CD4-positive, alpha-beta T cell treated with Interleukin-6 for 4 hours (primary cell): ENCODE measurements at places on chromosomes 11 and 22.

DNA sequence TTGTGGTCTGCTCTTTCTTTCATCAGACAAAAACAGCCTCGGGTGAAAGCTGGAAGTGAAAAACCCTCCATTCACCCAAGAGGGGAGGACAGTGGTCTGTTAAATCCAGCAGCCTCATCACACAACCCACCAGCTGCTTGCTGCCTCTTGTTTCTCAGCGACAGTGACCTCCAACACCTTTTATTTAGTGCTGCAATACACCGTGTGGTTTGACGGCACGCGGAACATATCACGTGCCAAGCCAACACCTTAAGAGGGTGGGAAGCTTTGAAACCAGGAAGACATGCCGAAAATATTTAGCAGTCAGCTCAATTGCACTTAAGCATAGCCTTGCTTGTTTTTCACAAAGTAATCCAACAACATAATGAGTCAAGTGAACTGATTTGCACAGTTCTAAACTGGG lies 39.8 kb upstream of the POGLUT3 start:
- no peak for DNase-seq

DNA sequence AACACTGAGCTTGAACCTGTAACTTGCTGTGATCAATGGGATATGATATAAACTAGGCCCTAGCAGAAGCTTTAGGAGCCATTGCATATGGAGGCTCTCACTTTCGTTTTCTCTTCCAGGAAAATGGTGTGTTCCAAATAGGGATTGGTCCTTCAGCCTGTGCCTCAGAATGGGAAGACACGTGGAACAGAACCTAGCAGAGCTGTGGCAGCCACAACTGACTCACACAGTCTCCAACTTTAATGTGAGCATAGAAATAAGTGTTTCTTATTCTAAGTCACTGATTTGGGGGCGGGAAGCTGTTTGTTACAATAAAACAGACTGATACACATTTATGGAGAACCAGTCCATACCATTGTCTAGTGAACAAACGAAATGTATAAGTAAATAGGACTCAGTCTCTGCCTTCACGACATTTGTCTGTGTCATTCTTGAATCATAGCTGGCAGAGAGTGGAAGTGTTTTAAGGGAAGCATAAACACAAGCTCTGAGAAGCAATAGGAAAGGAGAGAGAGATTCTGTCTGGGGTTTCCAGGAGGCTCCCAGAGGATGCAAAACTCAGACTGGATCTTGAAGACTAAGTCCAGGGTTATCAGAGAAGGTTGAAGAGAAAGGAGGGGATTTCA lies 97.3 kb downstream of the GALNT18 start:
- no peak for DNase-seq

DNA sequence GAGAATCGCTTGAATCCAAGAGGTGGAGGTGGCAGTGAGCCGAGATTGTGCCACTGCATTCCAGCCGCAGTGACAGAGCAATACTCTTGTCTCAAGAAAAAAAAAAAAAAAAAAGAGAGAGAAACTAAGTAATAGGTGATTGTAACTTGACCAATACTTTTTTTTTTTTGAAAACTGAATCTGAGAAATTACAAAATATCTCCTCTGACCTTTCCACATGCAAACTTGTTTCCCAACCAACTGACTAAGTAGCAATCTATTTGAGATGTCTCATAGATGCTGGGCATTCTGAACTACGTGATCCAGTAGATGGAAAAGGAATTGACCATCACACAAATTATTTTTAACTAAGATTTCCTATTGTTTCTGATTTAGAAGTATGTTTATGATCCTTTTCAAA lies 407.3 kb upstream of the CHORDC1 start:
- no peak for DNase-seq

DNA sequence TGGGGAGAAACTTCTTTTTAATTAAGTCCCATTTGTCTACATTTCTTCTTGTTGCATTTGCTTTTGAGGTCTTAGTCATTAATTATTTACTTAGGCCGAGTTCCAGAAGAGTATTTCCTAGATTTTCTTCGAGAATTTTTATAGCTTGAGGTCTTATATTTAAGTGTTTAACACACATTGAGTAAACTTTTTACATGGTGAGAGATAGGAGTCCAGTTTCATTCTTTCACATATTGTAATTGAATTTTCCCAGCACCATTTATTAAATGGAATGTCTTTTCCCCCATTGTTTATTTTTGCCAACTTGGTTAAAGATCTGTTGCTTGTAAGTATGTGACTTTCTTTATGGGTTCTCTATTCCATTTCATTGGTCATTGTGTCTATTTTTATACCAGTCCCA lies 1344.0 kb upstream of the RAG2 start:
- DNase-seq = no peak

GRCh38 chr11:47499161-47499560 lies 50.2 kb upstream of the RAPSN start:
- no peak for DNase-seq

DNA sequence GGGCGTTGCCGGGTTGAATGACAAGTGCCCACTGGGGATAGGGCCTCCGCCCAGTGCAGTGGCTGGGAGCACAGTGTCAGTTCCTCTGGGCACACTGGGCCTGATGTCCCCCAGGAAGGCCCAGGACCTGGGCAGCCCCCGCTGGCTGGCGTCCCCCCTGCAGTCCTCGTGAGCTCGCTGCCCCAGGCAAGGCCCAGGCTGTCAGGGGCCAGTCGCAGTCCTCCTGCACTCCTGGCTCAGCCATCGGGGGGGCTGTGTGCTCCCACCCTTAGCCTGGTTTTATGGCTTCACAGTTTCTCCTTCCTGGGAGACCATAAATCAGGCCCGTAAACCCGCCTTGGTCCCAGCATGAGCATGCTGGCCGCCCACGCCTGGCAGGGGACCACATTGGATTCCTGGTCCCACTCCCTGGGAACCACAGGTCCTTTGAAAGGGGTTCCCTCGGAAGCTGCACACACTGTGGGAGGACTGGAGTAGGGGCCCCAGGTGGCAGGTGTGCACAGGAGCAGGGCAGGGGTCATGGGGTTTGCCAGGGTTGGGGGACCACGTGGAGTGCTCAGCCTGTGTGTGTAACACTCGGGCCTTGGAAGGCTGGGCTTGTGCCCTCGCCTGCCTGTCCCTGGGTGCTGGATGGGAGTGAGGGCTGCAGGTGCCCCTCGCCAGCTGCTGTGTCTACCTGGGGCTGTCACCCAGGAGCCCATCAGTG lies 113.6 kb downstream of the KCNQ1OT1 start:
- no peak for DNase-seq

GRCh38 chr11:2376751-2377451 lies at the start of gene CD81:
Gene CD81, plus strand, starts transcription at chr11:2377310. Its CDS starts 240 bp downstream, at chr11:2377550.
- DNase-seq = peak; percentile 68

DNA sequence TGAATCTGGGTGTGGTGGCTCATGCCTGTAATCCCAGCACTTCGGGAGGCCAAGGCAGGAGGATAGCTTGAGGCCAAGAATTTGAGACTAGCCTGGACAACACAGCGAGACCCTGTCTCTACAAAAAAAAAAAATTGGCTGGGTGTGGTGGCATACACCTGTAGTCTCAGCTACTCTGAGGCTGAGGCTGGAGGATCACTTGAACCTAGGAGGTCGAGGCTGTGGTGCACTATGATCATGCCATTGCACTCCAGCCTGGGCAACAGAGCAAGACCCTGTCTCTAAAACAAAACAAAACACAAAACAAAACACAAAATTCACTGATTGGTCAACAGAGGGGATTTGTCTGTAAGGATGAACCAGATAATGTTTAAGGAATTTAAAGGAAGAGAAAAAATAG lies 113.7 kb downstream of the STIM1 start:
- DNase-seq = no peak

- DNase-seq = no peak
These were observed 19.6 kb downstream of the NAT10 start for GRCh38 chr11:34124885-34125668.

GRCh38 chr11:105230586-105230985 lies 91.0 kb upstream of the CARD18 start:
- no peak for DNase-seq

DNA sequence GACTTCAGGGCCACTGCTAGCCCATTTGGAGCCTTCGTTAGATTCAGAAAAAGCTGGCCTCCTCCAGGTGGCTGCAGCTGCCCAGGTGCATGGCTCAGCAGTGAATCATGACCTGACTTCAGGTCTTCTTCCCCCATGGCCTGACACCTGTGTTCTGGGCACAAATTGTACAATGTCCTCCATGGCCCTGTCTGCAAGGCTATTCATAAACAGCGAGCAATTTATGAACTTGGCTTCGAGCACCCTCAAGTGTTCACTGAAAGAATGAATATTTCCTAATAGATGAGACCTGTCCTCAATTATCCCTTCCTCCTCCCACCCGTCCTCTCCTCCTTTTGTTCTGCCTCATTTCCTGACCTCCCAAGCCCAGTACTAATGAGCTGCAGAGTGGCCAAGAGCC lies 12.2 kb upstream of the VPS37C start:
- no peak for DNase-seq

GRCh38 chr22:33909911-33910310 lies 10.4 kb downstream of the LARGE1 start:
- no peak for DNase-seq

GRCh38 chr11:47489395-47489755 lies 40.4 kb upstream of the RAPSN start:
- no peak for DNase-seq

DNA sequence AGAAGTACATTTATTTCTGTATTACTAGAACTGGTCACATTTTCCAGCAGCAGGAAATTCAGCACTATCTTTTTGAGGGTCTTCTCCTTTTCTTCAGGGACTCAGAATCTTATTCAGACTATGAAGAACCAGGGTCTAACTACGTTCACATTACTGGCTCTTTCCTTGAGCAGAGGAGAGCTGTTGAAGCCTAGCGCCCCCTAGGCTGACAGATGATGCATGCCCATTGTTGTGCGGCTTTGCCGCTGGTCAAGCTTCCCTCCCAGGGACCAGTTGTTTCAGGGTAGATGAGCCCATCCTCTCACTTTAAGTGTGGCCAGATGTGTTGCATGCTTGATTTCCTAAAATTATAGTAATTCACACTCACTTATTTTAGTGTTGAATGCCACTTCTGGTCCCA lies 168.2 kb upstream of the PDGFD start:
- DNase-seq = no peak

DNA sequence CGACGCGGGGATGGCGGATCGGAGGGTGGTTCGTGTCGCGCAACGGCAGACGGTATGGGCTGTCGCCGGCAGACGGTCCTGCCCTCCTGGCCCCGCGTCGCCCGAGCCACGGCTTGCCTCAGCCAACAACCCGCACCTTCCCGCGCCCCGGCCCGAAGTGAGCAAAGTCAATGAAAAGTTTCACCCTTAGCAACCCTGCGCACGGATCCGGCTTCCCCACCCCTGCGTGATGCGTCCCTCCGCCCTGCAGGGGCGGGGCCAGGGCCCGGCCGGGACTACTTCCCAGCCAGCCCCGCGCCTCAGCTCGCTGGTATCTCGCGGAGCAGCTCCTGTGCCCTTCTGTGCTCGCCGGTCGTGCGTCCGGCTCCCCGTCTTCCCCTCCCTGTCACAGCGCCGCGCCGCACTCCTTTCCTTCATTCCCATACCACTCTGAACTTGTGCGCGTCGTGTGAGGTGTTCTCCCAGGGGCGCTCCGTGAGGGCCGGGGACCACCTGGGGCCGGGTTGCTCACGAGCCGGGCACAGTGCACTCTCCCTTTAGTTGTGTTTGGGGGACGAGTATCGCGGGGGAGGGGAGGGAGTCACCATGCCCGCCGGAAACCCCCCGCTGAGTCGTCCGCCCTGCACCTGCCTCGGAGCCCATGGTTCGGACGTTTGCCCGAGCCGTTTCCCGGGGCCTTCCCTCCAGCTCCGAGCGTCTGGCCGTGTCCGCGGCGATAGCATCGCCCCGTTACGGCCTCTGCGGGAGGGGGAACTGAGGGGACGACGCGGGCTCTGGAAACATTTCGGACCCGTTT lies at the start of gene TOB2:
TSS of gene TOB2 (minus strand) at position 163 of the 796 bp plus-strand sequence. CDS start 9,456 bp downstream, outside the sequence.
- DNase-seq = peak; percentile 95

DNA sequence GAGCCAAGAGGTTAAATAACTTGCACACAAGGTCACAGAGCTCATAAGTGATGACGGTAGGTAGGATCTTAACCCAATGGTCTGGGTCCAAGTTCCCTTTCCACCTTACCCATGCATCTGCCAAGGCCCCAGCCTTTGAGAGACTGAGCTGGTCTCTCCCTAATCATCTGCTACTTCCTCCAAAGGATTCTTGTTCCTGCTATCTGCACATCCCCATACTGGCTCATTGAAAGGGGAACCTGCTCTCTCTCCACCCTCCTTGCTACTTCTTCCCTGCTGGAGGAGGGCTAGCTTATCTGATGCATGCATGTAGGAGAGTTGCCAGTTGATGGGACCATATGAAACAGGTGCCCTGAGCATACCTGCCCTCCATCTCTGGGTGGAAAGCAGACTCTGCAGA lies 47.7 kb downstream of the COMMD9 start:
- DNase-seq = no peak

GRCh38 chr11:16935518-16936302 lies 78.5 kb downstream of the PLEKHA7 start:
- peak; percentile 16 for DNase-seq

- no peak for DNase-seq
These were observed 367 bp downstream of the HPS5 start for GRCh38 chr11:18321578-18321968.

DNA sequence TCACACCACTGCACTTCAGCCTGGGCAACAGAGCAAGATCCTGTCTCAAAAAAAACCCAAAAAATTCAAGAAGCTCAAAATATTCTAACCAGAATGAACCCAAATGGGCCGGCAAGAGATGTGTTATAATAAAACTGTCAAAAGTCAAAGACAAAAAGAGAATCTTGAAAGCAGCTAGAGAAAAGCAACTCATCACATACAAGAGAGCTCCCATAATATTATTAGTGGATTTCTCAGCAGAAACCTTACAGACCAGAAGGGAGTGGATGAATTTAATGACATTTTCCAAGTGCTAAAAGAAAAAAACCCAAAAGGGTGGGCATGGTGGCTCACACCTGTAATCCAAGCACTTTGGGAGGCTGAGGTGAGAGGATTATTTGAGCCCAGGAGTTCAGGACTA lies 22.9 kb upstream of the HORMAD2 start:
- no peak for DNase-seq

DNA sequence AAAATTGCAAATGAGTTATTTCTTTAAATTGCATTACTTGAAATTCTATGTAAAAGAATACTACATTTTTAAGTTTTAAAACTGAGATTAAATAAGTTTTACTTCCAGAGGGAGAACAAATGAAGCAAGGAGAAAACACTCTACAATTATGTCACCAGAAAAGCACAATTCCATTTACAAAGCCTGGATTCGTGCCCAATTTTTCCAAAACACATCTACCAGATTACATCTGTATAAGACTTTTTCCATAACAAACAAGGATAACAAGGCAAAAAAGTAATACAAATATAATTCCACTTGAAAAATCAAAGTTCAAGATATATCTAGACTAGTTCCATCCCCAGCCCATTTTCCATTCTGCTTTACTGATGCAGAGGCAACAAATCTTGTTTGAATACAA lies 40.5 kb downstream of the MTMR2 start:
- no peak for DNase-seq
